ENCODE measurements at places on chromosomes 2 and 18.

DNA sequence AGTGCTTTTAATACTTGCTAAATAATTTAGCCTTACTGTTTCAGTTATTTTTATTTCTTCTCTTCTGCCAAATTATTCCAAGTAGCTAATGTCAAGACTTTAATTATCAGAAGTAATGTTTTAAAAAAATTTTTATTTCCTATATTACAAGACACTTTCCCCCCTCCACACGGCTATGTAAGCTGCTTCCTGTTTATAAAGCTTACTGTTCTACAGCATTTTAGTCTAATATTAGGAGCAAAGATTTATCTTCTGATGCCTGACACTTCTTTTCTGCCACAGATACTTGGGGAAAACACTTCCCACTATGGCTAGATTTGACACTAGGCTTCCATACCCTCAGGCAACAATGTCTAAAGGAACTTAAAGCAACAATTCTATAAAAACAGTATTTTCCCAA, 62.3 kb downstream of the ROCK1 start:
- DNase-seq = no peak

DNA sequence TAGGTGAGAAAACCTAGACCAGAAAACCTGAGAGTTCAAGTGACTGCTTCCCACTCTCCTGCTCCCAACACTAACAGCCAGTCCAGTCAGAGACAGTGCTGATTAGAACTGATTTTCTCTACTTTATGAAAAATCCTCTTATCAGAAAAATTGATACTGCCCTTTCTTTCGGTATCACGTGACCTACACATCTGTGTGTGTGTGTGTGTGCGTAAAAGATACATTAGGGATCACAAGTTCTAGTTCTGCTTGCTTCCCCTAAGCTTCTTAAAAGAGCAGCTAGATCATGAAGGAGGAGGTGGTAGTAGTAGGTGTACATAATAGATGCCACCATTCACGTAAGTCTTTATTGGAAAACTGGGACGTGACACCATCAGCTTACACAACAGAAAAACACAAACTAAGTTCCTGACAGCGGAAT, 1.5 kb downstream of the ARL5A start:
- no peak for DNase-seq

DNA sequence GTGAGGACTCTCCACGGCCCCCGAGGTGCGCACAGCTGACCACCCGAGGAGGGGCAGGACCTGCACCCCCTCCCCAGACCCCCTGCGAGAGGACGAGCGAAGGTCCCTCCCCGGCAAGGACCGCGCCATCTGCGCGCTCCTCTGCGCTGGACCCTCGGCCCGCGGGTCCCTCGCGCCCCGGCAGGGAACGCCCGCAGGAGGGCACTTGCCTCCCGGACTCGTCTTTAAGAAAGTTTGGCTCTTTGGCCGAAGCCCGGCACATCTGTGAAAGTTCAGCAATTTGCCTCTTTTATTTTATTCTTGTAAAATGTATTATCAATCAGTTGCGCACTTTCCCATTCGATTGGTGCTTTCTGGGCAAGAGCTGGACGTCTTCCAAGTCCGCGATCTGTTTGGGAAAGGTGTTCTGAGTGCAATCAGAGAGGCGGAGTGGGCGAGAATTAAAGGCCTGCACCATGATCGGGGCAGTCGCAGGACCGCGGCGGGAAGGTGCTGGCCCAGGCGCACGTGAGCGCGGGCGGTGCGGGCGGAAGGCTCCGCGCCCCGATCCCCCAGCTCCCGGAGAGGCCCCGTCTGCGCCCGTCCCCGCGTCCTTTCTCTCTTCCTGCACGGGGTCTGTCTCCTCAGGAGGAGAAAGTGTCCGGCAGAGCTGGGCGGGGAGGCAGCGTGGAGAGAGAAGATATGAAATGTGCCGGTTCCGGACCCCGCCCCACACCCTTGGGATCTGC, 1.6 kb upstream of the ALKAL2 start:
- no peak for DNase-seq

GRCh38 chr2:52955079-52955478, 812.5 kb upstream of the CHAC2 start:
- DNase-seq = no peak

DNA sequence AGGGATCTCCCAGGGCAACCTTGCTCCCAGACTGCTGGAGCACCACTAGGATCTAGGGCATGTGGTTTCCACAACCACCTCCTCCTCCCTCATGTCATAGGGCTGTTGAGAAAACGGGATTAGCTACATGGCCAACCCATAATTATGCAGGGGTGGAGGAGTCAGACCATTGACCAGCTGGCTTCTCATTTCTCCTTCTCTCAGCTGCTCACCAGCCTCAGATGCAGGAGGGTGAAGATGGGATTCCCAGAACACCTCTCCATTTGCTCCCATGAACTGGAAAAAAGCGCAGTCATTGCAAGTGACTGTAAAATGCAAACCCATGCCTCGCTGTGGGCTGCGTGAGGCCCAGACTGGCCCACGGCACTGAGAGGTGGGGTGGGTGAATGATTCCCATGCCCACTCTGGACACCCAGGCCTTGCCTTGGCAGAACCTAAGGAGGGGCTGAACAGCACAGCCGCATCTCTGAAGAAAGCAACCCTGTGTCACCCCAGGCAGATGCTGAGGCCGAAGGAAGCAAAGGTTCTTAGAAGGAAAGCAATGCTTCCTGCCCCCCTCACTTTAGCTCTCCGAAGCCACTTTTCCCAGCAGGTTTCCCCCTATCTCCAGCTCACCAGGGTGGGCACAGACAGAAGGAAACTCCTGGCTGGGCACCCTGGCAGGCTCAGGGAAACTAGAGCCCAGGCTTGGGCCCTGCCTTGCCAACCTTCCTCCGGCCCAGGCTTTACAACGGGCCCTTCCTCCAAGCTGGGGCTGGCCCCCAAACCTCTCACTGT, 69.6 kb upstream of the RTN4 start:
- no peak for DNase-seq

GRCh38 chr2:232013701-232014353, 52.3 kb downstream of the DIS3L2 start:
- peak; percentile 65 for DNase-seq

DNA sequence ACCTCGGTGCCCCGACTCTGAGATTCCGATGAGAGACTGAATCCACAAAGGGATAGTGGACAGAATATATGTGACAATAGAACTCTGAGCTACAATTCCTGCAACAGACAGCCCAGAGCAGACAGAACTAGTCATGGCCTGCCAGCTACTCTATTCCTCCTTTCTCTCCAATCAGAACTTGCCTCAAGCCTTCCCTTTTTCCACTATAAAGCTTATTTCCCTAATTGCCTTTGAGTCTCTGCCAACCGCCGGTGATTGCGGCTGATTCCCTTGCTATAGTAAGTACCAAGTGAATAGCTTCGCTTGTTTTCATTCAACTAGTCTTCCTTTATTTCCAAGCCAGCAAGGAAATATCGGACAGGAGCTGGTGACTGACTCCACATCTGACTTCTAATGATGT, 96.8 kb downstream of the DSC3 start:
- no peak for DNase-seq

GRCh38 chr2:236823963-236824362, 254.3 kb downstream of the ACKR3 start:
- DNase-seq = no peak

DNA sequence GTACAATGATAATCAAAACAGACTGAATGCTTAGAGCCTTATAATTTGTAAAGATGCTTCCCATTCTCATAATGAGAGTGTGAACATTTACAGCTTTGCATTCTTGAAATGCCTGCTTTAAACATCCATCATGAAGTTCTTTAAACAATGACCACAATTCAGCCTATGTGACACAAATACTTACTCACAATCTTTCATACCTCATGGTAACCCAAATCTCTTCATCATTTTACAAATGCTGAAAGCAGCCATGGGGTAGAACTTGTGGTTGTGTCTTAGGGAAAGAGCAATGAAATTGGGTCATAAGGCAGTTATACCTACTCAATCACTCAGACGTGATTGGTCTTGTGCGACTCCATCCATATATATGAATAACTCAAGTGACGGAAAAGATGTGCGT, 140.7 kb downstream of the RND3 start:
- DNase-seq = no peak

DNA sequence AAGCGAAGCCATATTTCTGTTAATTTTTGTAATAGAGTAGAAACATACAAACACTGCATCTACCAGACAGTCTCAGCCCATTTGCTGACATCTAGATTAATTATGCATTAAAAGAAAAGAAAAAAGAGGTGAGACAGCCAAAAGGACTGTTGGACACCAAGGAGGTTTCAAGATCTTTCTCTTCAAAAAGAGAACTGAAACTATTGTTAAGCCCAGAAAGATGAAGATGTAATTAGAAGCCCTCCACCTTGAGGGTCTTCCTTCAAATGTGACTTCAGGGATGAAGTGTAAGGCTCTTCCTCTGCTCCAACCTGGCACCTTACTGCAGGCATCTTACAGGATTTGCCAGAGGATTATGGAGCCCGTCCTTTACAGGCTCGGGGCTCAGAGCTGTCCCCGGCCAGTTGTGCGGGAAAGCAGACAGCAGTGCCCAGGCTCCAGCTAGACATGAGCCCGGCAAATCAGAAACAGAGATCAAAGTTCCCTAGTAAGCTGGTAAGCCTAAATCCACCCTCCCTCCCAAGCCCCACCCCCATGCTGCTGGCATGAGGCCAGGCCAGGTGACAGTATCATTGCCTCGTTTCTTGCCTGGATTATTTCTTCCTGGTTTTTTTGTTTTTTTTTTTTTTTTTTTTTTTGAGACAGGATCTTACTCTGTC, 38.9 kb downstream of the ADI1 start:
- DNase-seq = no peak

DNA sequence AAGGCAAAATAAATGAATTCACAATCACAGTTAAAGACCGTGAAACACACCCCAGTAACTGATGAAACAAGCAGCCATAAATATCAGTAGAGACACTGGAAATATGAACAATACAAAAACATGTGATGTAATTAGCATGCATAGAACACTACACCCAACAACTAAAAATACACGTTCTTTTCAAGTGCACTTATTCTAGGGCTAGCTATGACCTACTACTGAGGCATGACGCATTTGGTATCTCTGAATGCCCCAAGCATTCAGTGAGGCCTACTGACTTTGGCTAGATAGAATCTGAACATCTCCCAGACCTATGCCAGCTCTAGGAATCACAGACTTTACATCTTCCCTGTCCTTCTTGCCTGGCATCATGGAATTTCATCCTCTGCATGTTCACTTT, 450.0 kb upstream of the ID2 start:
- DNase-seq = no peak

DNA sequence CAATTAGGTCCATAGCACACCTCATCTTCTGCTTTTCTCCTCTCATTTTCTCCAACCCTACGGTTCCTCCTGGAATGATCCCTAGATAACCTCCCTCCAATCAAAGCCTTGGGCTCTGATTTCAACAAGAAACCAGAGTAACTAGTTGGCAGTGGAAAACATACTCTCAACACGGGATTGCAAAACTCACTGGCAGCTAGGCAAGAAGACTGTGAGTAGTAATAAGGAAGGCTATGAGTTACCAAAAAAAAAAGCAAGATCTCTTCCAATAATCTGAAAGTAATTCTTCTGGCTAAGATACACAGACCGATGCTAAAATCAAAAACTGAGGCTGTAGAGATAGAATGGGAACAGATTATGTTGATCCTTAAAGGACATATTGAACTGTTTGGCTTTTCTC, 28.4 kb upstream of the CCDC102B start:
- peak; percentile 65 for DNase-seq

- DNase-seq = peak; percentile 93
These were observed 50.1 kb downstream of the MAP2 start for GRCh38 chr2:209473930-209474419.

- DNase-seq = no peak
These were observed 206.1 kb downstream of the GULP1 start for GRCh38 chr2:188497726-188498125.

DNA sequence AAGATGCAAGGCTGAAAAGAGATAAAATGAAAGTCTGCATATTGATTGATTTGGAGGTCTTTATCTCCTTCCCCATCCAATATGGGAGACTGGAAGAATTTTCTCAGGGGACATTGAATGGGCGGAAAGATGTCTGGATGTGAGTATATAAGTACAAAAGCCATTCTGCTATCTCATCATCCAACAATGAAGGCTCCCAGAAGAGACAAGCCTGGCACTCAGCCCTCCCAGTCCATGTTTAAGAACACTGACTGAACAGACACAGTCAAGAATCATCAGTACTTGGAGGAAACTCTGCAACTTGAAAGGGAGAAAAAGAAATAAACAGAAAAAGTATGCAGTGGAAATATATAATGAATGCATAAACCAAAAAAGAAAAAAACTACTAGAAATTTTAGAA, 80.9 kb downstream of the PTRHD1 start:
- DNase-seq = no peak

- no peak for DNase-seq
These were observed 81.3 kb downstream of the LIMS1 start for GRCh38 chr2:108615480-108616090.

DNA sequence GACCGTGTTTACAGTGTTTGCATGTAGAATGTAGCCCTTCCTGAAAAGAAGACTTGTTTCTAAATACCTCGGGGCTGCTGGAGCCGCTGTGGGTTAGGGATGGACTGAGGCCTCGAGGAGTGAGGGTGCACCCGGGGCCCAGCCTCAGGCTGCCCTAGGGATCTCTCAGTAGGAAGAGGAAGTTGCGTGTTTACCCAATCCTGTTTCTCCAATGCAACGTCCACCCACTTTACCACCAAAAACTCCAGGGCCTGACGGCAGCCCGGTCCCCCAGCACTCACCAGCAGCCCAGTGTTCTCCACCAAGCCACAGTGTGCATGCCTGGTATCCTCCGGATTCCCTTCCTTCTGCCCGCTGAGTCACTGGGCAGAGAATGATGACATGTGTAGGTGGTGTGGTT, 255.8 kb downstream of the GLI2 start:
- no peak for DNase-seq

Measured in fibroblast of the conjunctiva (primary cell).